ENCODE measurements at places on chromosomes 16 and 17. TPM values are rescaled to one million over a fixed set of nuclear protein-coding genes. Genes with fewer than 3 reads are reported as not detected.

The HBM gene
- total RNA-seq = not detected

The PLXDC1 gene
- 11.8 TPM for total RNA-seq

The FUS gene
- total RNA-seq = 59.0 TPM

The TBC1D3K gene
- total RNA-seq = not detected

The ZP2 gene
- total RNA-seq = not detected

The SSTR5 gene
- not detected for total RNA-seq

The WSCD1 gene
- 0.88 TPM for total RNA-seq

The CCL7 gene
- total RNA-seq = not detected

The PRPSAP2 gene
- 41.3 TPM for total RNA-seq

The TBC1D3H gene
- not detected for total RNA-seq

DNA sequence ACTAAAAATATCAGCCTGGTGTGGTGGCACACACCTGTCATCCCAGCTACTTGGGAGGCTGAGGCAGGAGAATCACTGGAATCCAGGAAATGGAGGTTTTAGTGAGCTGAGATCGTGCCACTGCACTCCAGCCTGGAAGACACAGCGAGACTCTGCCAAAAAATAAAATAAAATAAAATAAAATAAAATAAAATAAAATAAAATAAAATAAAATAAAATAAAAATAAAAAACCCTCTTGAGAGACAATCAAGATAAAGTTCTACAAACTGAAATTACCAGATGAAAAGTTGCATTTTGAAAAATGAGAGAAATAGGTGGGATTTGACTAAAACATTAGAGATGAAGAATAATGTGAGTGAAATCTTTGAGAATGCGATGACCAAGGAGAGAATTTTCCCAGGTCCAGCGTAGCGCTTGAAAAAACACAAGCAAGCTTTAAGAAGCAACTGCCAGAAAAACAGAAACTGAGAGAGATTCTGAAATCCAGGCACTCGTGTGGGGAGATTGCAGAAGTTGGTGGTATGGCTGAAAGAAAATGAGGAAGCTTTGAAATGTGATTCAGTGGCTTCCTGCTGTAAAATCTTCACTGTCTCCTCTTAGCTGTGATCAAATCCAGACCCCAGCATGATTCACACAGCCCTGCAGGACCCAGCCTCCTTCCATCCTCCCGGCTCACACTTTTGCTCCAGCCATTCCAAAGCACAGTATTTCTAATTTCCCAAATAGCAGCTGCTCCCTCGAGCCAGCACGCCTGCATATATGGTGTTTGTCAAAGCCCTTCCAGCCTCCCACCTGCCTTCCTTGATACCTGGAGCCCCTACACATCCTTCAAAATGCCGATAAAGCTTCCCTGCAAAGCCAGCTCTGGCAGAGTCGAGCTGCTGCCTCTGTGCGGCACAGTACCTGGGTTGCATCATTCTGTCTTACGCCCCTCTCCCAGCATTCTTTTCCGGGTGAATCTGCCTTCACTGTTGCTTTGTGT, 8.2 kb upstream of the CD300E start:
- H3K4me3 ChIP-seq = no peak overlapping the region
- H3K27me3 ChIP-seq = peaks cover 27% of the 10 kb centered on the region
- no peak for DNase-seq
- no peaks in the 10 kb centered on the region for H3K36me3 ChIP-seq

- H3K36me3 ChIP-seq = no peaks in the 10 kb centered on the region
- H3K27ac ChIP-seq = no peak overlapping the region
- peaks cover 7% of the 10 kb centered on the region for H3K4me1 ChIP-seq
- H3K27me3 ChIP-seq = no peaks in the 10 kb centered on the region
These were observed 70.6 kb downstream of the SREBF1 start for GRCh38 chr17:17766077-17766743.

GRCh38 chr16:57301126-57301817, 16.8 kb upstream of the PLLP start:
- peak overlapping the region; percentile 55 for H3K4me3 ChIP-seq
- H3K4me1 ChIP-seq = peaks cover 17% of the 10 kb centered on the region
- H3K27ac ChIP-seq = peak overlapping the region; percentile 97

GRCh38 chr16:57889111-57889510, 81.8 kb downstream of the CNGB1 start:
- no peak overlapping the region for H3K4me3 ChIP-seq
- H3K27ac ChIP-seq = no peak overlapping the region
- H3K36me3 ChIP-seq = no peaks in the 10 kb centered on the region
- no peaks in the 10 kb centered on the region for H3K27me3 ChIP-seq
- DNase-seq = no peak

DNA sequence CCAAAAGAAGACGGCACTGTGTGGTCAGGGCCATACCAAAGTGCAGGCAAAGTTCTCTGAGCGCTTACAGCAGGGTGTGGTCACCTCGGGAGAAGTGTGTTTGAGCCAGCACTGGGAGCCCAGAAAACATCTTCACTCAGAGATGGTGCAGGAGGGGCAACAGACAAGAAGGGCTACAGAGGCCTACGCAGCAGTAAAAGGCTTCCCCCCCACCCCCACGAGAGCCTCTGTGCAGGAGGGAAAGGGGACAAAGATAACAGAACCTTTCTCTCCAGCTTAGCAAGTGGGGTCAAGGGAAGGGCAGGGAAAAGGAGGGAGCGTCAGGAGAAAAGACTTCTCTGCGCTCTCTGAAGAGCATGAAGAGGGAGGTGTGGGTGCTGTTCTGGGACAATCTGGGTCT, 2.8 kb downstream of the VAT1 start:
- H3K27ac ChIP-seq = peak overlapping the region; percentile 83
- H3K4me1 ChIP-seq = no peaks in the 10 kb centered on the region
- DNase-seq = no peak
- H3K27me3 ChIP-seq = no peaks in the 10 kb centered on the region
- peak overlapping the region; percentile 4 for H3K4me3 ChIP-seq
- H3K36me3 ChIP-seq = no peaks in the 10 kb centered on the region

DNA sequence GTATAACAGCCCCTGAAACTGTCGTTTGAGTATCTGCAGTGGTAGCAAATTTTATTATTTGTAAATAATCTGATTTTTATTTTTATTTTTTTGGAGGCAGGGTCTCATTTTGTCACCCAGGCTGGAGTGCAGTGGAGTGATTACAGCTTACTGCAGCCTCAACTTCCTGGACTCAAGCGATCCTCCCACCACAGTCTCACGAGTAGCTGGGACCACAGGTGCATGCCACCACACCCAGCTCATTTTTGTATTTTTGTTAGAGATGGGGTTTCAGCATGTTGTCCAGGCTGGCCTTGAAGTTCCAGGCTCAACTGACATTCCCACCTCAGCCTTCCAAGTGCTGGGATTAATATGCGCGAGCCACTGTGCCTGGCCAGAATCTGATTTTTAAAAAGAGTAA, 2.8 kb downstream of the NDEL1 start:
- H3K4me1 ChIP-seq = no peaks in the 10 kb centered on the region
- no peaks in the 10 kb centered on the region for H3K36me3 ChIP-seq
- no peak for DNase-seq
- no peaks in the 10 kb centered on the region for H3K27me3 ChIP-seq
- no peak overlapping the region for H3K4me3 ChIP-seq

GRCh38 chr17:40170325-40170724, 6.9 kb upstream of the RAPGEFL1 start:
- no peaks in the 10 kb centered on the region for H3K27me3 ChIP-seq
- no peak overlapping the region for H3K4me3 ChIP-seq
- no peaks in the 10 kb centered on the region for H3K4me1 ChIP-seq
- no peak for DNase-seq
- H3K27ac ChIP-seq = no peak overlapping the region
- H3K36me3 ChIP-seq = peaks cover 6% of the 10 kb centered on the region

- no peaks in the 10 kb centered on the region for H3K36me3 ChIP-seq
- H3K4me3 ChIP-seq = no peak overlapping the region
- no peak overlapping the region for H3K27ac ChIP-seq
- H3K4me1 ChIP-seq = no peaks in the 10 kb centered on the region
These were observed 146.7 kb upstream of the SHISA6 start for GRCh38 chr17:11094331-11094730.

DNA sequence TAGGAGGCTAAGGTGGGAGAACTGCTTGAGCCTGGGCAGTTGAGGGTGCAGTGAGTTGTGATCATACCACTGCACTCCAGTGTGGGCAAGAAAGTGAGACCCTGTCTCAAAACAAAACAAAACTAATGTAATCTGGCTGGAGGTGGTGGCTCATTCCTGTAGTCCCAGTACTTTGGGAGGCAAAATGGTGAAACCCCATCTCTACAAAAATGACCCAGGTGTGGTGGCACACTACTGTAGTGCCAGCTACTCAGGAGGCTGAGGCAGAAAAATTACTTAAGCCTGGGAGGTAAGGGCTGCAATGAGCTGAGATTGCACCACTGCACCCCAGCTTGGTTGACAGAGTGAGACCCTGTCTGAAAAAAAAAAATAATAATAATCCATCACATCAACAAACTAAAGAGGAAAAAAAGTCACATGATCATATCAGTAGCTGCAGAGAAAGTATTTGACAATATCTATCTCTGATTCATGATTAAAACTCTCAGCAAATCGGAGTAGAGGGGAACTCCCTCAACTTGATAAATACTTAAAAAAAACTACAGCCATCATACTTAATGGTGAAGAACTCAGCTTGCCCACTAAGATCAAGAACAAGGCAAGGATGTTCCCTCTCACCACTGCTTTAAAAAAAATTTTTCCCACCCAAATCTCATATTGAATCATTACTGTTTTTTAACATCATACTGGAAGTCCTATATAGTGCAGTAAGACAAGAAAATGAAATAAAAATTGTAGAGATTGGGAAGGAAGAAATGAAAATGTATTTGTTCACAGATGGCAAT, 31.0 kb downstream of the DHRS7B start:
- H3K27ac ChIP-seq = no peak overlapping the region
- no peak for DNase-seq
- H3K4me1 ChIP-seq = no peaks in the 10 kb centered on the region
- no peaks in the 10 kb centered on the region for H3K27me3 ChIP-seq

DNA sequence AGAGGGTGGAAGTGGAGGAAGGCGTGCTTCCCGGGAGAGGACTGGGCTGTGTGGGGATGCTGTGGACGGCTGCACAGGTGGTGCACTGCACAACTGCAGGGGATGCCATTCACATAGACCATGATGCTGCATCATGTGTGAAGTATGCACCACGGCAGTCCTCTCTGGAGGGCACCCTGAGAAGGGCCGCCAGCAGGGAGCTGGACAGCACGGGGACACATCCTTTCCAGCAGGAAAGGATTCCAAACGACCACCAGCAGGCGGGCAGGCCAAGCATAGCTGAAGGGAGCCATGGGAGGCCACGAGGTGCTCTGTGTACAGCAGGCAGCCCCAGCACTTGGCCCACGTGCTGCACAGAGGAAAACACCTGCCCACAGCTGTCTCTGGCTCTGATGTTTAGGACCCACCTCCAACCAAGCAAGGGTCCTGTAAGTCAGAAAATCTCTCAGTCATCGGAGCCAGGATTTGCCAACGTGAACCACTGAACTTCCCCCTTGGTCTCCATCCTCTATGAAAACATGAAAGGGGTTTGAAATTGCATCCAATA, 10.1 kb downstream of the ACTG1 start:
- no peaks in the 10 kb centered on the region for H3K27me3 ChIP-seq
- no peaks in the 10 kb centered on the region for H3K36me3 ChIP-seq
- H3K4me1 ChIP-seq = no peaks in the 10 kb centered on the region
- no peak for DNase-seq

- no peak overlapping the region for H3K4me3 ChIP-seq
- no peaks in the 10 kb centered on the region for H3K36me3 ChIP-seq
- H3K4me1 ChIP-seq = no peaks in the 10 kb centered on the region
- H3K27ac ChIP-seq = no peak overlapping the region
- no peak for DNase-seq
These were observed 6.4 kb upstream of the NPRL3 start for GRCh38 chr16:144797-145252.

GRCh38 chr17:20774472-20775135, 195.1 kb downstream of the CDRT15L2 start:
- no peaks in the 10 kb centered on the region for H3K4me1 ChIP-seq
- no peaks in the 10 kb centered on the region for H3K27me3 ChIP-seq
- H3K4me3 ChIP-seq = no peak overlapping the region
- no peak for DNase-seq
- no peaks in the 10 kb centered on the region for H3K36me3 ChIP-seq
- no peak overlapping the region for H3K27ac ChIP-seq

GRCh38 chr16:77767211-77767610, 21.2 kb upstream of the VAT1L start:
- no peaks in the 10 kb centered on the region for H3K4me1 ChIP-seq
- no peak overlapping the region for H3K4me3 ChIP-seq
- no peak for DNase-seq
- H3K36me3 ChIP-seq = no peaks in the 10 kb centered on the region
- peak overlapping the region; percentile 13 for H3K27ac ChIP-seq

DNA sequence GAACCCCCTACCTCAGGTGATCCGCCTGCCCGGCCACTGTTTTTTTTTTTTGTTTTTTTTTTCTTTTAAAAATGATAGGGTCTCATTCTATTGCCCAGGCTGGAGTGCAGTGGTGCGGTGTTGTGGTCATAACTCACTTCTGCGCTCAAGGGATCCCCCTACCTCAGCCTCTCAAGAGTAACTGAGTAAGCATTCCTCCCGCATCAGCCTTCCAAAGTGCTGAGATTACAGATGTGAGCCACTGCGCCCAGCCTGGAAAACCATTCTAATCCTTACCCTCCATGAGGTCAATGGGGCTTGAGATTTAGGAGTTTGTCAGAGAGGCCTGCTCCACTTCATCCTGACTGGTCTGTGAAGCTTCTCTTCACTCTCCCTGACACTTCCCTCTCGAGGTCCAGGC, 12.5 kb downstream of the ERAL1 start:
- DNase-seq = no peak
- no peaks in the 10 kb centered on the region for H3K27me3 ChIP-seq
- H3K27ac ChIP-seq = no peak overlapping the region
- H3K4me1 ChIP-seq = no peaks in the 10 kb centered on the region
- H3K4me3 ChIP-seq = no peak overlapping the region

DNA sequence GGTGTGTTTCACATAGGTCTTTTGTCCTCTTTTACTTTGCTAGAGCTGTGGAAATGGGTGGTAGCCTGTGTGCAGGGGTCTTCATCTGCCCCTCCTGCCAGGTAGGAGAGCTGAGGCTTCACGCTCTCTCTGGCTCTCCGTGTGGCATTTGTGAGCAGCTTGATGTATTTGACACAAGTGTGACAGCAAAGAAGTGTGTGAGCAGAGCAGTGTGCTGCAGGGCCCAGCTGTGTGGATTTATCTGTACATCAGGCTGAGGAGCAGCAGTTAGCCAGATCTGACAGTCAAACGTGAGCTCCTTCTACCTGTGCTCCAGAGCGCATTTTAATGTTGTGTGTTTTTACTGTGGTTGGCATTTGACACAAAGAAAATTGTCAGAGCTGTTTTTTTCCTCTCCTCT, 101.8 kb downstream of the FTO start:
- no peak for DNase-seq
- H3K27me3 ChIP-seq = no peaks in the 10 kb centered on the region
- H3K27ac ChIP-seq = peak overlapping the region; percentile 73

GRCh38 chr17:1004769-1005295, 7.9 kb downstream of the TIMM22 start:
- no peaks in the 10 kb centered on the region for H3K36me3 ChIP-seq
- no peaks in the 10 kb centered on the region for H3K27me3 ChIP-seq
- DNase-seq = no peak

GRCh38 chr17:62572488-62572887, 55.0 kb upstream of the MRC2 start:
- H3K4me1 ChIP-seq = no peaks in the 10 kb centered on the region
- H3K27me3 ChIP-seq = no peaks in the 10 kb centered on the region
- no peak overlapping the region for H3K27ac ChIP-seq
- no peaks in the 10 kb centered on the region for H3K36me3 ChIP-seq
- no peak for DNase-seq

Data from breast epithelium (tissue), 4 donors.